ENCODE measurements at places on chromosomes 11 and 22.

DNA sequence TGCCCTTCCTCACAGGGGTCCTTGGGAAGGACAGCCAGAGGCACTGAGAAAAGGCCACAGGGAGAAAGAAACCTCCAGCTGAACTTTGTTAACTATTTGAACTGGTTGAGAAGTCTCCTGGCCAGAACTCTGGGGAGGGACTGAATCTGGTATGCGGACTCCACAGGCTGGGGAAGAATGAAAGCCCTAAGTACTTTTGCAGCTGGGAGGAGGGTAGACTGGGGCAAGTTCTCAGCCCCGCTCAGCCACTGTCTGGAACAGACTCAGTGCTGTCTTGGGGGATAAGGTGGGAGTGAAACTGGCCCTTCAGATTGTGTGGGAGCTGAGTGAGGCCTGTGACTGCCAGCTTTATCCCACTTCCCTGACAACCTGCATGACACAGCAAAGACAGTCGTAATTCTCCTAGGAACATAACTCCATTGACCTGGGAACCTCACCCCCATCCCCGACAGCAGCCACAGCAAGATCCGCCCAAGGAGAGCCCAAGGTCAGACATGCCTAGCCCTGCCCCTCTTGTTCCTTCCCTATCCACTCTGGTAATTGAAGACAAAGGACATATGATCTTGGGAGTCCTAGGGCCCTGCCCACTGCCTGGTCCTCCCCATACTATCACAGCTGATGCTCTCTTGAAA is 475.1 kb upstream of the CNTN5 start:
- DNase-seq, result no peak

GRCh38 chr11:102226702-102227490 is 90.4 kb upstream of the BIRC3 start:
- no peak for DNase-seq

- no peak for DNase-seq
Observed at GRCh38 chr11:12102588-12103410, 7.6 kb upstream of the MICAL2 start.

DNA sequence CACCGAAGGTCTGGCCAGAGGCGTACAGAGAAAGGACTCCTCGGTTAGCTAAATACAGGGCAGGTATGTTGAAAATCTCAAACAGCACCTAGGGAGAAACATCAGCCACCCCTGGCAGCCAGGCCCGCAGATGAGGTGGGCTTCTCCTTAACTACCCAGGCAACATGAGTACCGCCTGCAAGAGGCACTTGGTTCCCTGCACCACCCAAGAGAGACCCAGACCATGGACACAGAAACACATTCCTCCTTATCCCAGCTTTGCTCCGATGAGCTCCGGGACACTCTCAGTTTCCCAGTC is 53.0 kb downstream of the DHCR7 start:
- DNase-seq, result no peak

DNA sequence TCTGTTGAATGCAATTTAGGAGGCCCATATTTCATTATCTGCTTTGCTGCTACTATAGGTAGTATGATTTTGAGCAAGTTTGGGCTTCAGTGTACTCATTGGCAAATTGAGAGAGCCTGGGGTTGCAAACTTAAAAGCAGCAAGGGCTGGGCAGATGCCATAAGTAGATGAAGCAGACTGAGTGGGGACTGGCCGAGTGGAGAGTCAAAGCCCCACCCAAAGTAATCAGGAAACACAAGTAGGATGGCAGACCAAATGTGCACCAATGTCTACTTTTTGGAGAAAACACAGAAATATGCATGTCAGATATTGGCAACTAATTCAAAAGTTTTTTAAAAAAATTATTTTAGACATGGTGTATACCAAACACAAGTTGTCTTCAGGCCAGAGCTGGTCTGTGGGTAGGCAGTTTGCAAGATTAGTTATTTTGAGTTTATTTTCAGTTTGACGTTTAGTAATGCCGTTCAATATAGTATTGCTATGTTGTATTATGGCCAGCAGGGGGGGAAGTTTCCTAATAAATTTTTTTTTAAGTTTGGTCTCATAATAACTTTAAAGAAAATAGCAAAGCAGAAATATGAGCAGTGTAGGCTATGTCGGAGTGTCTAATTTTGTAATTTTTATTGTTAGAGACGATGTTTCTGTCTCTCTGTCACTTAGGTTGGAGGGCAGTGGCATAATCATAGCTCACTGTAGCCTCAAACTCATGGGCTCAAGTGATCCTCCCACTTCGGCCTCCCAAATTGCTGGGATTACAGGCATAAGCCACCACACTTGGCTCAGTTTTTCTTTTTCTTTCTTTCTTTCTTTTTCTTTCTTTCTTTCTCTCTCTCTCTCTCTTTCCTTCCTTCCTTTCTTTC is 105.1 kb downstream of the HIPK3 start:
- no peak for DNase-seq

- DNase-seq, result no peak
Observed at GRCh38 chr22:31227186-31227585, 15.1 kb downstream of the LIMK2 start.

DNA sequence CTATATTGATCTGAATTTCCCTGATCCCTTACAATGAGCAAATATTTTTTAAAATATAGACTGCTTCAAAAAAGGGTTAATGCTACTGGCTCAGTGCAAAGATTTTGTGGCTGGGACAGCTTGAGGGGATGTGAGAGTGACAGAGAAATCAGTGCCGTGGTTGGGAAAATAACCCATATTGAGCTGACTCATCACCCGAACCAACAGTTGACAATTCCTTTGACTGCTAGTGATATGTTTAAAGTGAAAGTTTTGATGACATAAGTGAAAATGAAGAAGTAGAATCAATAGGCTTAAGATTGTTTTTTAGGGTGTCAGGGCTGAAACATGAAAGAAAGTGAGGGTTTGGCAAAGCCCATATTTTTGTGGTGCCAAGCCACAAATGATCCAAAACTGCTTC is 257.1 kb upstream of the TENM4 start:
- no peak for DNase-seq

DNA sequence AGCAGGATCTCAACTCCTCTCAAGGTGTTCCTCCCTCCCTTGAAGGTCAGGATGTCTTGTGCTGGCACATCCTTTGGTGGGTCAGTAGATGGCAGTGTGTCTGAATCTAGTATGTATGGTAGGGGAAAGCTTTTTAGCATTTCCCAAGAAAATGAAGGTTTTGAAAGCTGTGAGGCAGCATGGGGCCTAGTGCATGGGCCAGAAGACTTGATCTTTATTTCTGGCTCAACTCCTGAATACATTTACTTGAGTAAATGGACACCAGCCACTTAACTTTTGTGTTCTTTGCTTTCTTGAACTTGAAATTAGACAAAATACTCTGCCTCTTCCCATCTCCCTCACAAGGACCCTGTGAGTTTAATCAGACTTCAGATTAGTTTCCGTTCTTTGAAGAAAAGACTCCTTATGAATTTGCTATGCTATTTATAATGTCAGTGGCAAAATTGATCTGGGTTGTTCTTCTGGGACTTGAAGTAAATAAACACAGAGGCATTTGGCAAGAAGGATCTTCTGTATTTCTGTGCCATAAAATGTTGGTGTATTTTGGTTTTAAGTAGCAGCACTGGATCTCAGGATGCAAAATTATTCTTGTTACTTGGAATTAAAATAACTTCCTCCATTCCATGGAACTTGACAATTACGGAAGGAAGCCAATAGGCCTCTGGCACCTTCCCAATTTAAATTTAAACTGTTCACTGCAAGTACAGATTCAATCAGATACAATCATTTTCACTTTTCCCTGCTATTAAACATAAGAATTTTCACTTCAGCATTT is 288.8 kb downstream of the CASP12 start:
- peak; percentile 8 for DNase-seq

GRCh38 chr11:44623731-44624491 is 58.4 kb downstream of the CD82 start:
- no peak for DNase-seq

DNA sequence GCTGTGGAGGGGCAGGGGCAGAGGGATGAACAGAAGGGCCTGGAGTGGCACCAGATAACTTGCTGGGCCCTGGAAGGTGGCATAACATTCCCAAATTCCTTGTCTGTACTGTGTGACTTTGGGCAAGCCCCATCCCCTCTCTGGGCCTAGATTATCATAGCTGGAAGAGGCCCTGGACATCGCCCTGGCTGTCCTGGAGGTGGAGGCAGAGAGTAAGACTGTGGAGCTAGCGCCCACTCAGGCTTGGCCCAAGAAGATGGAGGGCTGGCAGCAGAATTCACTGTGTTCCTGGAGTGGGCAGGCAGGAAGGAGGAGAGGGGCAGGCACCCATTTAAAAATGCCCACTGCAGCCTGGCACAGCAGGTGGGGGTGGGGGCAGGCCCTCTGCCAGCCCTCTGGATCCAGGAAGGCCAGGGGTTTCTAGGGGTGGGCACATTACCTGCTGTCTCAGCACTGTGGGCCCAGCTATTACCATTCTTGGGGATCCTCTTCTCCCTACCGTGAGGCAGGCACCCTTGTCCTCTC is 22.6 kb downstream of the ARHGEF17 start:
- DNase-seq, result no peak

DNA sequence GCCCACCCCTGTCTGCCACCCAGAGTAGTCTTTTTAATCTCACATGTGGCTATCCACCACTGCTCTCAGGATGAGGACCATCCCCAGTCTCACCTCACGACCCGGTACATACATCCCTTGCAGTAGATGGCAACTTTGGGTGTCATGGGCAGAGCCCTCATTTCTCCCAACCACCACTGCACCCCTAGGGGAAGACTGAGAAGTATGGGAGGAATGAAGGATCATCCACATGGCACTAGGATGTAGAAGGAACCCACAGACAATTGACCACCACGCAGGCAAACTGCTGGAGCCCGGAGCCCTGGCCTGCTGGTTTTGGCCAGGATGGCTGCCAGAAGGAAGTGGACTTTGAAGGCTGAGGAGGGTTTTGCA is 1.9 kb upstream of the SCARF2 start:
- no peak for DNase-seq

DNA sequence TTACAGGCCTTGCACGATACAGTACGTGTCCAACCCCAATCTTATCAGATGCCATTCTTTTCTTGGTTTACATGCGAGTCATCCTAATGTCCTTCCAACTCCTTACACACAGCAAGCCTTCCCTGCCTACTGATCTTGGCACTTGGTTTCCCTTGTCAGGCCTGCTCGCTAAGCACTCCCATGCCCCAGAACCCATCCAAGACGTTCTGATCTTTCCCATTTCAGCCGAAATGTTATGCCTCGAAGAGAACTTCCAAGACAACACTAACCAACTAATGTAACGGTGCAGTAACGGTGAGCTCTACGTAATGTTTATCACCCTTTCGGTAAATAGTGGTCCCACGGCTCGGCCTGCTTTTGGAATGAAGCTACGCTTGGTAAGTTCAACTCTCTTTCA is 521 bp downstream of the PES1 start:
- no peak for DNase-seq
